ENCODE measurements at places on chromosomes 7 and 10.

- no peak for DNase-seq
Observed at GRCh38 chr7:103130901-103131624, 17.8 kb downstream of the NAPEPLD start.

- DNase-seq = no peak
Observed at GRCh38 chr7:143229054-143229790, 7.4 kb downstream of the TAS2R40 start.

- DNase-seq = no peak
Observed at GRCh38 chr7:70953331-70953741, 178.6 kb upstream of the GALNT17 start.

DNA sequence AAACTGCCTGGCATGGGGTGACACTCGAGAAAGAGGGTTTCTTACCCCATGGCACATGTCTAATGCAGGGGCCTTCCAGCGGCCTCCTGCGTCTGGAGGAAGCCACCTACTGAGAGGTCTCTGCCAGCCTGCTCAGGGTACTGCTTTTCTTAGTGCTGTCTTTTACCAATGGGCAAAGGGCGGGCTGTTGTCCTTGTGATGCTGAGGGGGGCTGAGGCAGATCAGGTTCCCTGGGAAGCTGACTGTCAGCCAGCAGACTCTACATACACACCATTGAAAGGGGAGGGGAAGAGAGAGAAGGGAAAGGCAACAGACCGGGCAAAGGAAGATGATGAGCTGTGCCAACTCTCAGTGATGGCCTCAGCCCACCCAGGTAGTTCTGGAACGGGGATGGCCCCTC lies 48.7 kb downstream of the COL13A1 start:
- no peak for DNase-seq

DNA sequence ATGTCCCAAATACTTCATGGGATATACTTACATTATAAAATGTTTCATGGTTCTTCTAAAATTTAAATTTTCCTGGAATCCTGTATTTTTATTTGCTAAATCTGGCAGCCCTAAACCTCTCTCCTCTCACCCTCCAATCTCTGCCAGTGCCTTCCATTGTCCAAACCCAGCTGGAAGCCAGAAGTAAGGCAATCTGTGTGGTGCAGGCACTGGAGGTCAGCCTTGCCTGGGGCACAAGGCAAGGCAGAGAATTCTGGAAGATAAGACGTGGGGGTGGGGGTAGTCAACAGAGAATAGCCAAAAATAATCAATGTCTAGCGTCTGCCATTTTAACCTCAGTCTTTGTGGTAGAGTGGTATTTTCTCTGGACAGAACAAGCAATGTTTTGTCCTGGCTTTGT lies 381.7 kb downstream of the GPAM start:
- no peak for DNase-seq

GRCh38 chr7:113158756-113159155 lies 40.4 kb upstream of the SMIM30 start:
- no peak for DNase-seq

GRCh38 chr7:51126813-51127617 lies 189.6 kb downstream of the COBL start:
- no peak for DNase-seq

All from activated naive CD4-positive, alpha-beta T cell treated with anti-CD3 and anti-CD28 coated beads for 36 hours (primary cell).